ENCODE measurements at places on chromosomes 11 and 22.
A peak's percentile ranks its signal among the peaks of the same experiment; 100 is the strongest.

- peak; percentile 70 for DNase-seq
Observed at GRCh38 chr22:28674121-28674563, 5.5 kb downstream of the TTC28 start.

GRCh38 chr11:79440571-79441460, at the start of gene TENM4:
TENM4 (minus strand) TSS chr11:79441030; CDS start chr11:79069944, 371,086 bp downstream.
- no peak for DNase-seq

DNA sequence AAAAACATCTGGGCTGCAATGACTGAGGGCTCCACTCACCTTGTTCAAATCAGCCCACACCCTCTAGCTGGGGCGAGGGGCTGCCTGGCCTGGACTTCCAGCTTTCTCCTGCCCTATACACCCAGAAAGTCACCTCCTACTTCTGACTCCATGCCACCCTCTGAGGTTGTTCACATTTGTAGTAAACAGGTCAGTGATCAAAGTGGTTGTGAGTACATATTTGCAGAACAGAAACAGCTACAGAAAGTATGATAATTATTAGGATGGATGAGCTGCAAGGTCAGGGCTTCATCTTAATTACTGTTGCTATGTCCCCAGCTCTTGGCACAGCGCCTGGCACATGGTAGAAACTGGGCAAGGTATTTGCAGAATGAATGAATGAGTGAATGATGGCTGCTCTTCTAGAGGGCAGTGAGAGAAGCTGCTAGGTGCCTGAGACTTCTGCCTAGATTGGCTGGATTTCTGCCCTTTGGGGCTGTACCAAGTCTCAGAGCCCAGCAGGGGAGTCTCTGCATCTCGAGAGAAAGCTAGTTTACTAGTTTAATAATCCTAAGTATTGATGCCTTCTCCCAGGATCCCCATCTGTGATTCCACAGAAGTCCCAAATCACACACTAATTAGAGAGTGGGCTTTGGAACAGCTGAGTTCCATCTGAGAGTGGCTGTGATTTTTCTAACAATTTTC, 36.0 kb downstream of the SYT13 start:
- DNase-seq: no peak

- DNase-seq: no peak
Observed at GRCh38 chr22:36369922-36370791, 17.6 kb downstream of the MYH9 start.

DNA sequence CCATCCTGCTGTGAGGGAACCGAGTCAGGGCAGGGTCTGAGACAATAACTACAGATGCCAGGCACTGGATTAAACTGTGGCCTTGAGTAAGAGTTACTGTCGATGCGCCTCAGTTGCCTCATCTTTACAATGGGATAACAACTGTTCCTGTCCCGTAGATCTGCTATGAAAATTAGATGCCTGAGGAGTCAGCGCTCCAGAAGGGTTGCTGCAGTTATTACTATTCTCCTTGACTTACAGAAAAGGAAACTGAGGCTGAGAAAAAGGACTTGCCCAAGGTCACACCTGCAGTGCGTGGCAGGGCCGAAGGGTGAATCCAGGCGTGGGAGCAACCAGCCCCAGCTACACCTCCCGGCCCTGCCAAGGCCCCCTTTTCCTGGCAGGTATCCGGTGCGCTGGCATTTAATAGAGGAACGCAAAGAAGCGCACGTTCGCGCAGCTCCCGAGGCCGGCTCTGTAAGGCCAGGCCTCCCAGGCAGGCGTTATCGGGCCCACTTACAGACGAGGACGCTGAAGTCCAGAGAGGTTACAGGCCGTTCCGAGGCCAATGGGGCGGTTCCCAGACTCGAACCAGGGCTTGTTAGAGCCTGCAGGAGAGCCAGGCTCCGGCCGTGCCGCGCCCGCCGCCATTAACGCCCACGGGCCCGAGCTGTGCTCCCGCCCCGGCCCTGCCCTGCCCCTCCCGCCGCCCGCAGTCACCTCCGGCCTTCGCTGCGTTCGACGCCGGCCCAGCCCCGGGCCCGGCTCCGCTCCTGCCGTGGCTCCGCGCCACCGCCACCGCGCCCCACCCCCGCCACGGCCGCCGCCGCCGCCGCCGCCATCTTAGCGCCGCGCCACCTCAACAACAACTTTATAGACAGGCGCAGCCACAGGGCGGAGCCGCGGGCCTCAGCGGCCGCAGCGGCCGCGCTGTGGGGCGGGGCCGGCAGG, at the start of gene C11orf68:
C11orf68 (minus strand) TSS at position 852 of the 930 bp plus-strand sequence; CDS start at position 821, 31 bp downstream.
- DNase-seq: no peak

DNA sequence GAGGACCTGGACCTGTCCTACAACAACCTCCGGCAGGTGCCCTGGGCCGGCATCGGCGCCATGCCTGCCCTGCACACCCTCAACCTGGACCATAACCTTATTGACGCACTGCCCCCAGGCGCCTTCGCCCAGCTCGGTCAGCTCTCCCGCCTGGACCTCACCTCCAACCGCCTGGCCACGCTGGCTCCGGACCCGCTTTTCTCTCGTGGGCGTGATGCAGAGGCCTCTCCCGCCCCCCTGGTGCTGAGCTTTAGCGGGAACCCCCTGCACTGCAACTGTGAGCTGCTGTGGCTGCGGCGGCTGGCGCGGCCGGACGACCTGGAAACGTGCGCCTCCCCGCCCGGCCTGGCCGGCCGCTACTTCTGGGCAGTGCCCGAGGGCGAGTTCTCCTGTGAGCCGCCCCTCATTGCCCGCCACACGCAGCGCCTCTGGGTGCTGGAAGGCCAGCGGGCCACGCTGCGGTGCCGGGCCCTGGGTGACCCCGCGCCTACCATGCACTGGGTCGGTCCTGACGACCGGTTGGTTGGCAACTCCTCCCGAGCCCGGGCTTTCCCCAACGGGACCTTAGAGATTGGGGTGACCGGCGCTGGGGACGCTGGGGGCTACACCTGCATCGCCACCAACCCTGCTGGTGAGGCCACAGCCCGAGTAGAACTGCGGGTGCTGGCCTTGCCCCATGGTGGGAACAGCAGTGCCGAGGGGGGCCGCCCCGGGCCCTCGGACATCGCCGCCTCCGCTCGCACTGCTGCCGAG, 1.5 kb downstream of the LRFN4 start:
- DNase-seq: no peak

- DNase-seq: no peak
Observed at GRCh38 chr11:88213406-88213805, 38.2 kb upstream of the RAB38 start.

GRCh38 chr22:26056455-26057200, 112.6 kb upstream of the SEZ6L start:
- DNase-seq: no peak

GRCh38 chr11:7537265-7537664, 23.5 kb downstream of the PPFIBP2 start:
- DNase-seq: no peak

DNA sequence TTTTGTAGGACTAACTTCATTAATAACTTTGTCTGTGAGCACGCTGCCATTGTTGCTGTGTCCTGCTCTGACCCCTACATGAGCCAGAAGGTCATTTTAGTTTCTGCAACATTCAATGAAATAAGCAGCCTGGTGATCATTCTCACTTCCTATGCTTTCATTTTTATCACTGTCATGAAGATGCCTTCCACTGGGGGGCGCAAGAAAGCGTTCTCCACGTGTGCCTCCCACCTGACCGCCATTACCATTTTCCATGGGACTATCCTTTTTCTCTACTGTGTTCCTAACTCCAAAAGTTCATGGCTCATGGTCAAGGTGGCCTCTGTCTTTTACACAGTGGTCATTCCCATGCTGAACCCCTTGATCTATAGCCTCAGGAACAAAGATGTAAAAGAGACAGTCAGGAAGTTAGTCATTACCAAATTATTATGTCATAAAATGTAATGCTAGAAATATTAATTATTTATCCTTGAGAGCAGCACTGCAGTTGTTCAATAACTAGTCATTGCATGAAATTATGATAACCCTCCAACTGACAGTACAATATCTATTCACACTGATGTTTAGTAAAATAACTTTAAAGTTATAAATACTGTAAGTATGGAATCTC, 46.4 kb upstream of the OR5D13 start:
- DNase-seq: peak; percentile 3

DNA sequence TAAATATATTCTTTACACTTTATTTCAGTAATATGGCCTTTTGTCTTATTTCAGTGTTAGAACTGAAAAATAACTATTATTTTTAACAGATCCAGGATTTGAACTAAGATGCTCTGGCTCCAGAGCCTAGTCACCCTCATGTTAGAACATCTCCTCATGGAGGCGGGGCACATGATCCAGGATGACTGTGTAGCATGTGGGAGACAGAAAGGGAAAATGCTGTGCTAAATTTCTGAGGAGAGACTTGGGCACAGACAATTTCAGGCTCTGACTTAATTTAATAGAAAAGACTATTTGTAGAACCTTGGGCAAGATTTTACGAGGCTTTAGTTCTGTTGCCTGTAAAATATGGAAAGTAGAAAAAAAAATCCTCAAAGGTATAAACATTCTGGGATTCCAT, 24.1 kb downstream of the CTSC start:
- DNase-seq: no peak

DNA sequence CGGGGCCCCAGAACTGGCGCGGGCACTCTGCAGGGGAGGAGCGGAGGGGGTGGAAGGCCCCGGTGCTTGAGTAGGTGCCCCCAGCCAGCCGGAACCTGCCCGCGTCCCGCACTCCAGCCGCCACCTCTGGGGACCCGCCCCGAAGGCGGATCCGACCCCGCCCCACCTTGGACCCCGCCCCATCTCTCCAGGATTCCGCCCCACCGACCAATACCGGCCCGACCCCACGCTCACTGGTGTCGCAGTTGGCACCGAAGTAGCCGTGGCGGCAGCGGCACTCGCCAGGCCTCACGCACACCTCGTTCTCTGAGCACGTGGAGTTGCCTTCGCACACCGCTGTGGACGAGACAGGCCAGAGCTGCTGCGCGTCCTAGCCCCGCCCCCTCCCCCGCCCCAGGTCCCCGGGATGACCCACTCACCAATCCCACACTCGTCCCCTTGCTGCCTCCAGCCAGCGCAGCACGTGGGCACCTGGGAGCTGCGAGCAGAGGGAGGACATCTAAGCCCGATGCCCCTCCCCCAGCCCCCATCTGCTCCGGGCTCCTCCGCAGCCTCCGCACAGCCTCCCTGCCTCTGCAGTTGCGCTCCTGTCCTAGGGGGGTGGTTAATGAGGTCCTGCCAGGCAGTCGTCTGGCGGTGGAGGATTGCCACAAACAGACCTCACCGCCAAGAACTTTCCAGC, 6.0 kb downstream of the SCARF2 start:
- DNase-seq: no peak

- no peak for DNase-seq
Observed at GRCh38 chr11:88418508-88418907, 81.0 kb upstream of the CTSC start.

- DNase-seq: no peak
Observed at GRCh38 chr11:1012740-1013630, 23.5 kb downstream of the MUC6 start.

DNA sequence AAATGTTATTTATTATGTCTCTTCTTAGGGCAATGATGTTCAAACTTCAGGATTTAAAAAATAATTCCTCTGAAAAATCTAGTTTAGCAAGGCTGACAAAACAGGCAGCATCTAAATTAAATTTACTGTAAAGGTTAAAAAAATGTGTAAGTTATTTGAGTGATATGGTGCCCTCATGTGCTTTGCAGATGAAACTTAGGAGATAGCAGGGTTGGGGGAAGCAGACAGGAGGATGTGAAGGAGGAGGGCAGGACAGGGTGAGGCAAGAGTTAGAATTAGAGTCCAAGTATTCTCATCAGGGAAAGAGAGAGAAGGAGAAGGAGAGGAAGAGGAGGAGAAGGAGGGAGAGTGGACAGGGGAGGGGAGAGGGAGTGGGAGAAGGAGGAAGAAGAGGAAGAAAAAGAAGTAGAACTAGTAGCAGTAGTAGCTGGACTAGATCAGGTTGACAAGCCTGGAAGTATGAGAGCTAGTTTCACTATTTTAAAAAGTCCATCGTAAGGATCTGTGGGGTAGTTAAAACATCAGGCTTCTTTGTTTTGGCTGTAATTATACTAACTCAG, 141.2 kb upstream of the SESN3 start:
- DNase-seq: no peak

GRCh38 chr22:23784215-23784732, 2.5 kb upstream of the SMARCB1 start:
- DNase-seq: no peak

DNA sequence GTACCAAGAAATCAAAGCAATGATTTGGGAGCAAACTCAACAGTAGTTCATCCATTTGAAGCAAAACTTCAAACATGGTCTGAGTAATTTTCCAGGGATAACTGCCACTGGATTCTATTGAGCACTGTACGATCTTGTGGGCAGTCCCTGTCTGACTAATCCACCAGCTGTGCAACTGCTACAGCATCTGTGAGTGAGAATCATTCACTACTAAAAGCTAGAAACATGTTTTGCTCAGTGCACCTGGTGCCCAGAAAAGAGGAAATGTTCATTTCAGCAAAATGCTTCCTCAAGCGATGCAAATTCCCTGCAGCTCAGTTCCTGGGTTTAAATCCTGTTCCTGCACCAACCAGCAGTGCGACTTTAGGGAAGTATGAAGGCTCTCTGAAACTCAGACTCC, 1077.9 kb downstream of the DLG2 start:
- no peak for DNase-seq

DNA sequence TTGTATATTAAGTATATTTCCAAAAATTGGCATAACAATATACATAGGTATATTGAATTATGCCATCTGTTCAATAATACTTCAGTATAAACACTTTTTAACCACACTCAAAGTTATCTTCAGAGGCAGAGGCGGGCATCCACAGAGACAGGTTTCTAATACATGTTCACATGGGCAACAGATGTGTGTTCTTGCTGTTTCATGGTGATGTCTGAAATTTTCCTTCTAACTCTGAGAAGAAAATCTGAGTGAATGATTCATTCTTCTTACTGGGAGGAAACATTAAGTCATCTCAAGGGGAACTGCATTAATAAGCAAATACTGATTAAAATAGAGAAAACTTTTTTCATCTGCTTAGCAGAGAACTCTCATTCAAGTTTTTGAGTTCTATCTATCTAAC, 1074.5 kb downstream of the LRRC4C start:
- DNase-seq: no peak

- DNase-seq: no peak
Observed at GRCh38 chr11:119332111-119332765, 2.1 kb upstream of the RNF26 start.

GRCh38 chr11:70191495-70192140, 11.5 kb upstream of the FADD start:
- DNase-seq: peak; percentile 57

DNA sequence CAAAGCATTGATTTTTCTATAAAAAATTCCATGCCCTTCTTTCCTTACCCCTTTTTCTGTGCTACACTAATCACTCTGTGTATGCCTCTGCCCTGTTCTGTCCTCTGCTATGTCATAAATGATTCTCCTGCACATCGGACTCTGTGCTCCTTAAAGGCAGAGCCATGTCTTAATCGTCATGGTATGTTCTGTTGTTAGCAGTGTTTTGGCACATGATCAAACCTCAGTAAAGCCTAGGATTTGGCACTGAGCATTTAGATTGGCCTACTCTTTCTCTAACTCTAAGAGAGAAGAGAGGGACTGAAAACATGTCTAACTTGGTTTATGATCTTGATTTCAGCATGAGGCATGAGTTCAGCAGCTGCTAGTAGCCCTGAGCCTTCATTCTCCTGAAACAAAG, 266.9 kb downstream of the AASDHPPT start:
- no peak for DNase-seq

All from activated CD4-positive, alpha-beta T cell treated with anti-CD3 and anti-CD28 coated beads, Interleukin-2, amount 50 U/mL, for 16 hours (primary cell).